ENCODE measurements at places on chromosomes 5 and 9. TPM values are rescaled to one million over a fixed set of nuclear protein-coding genes. Genes with fewer than 3 reads are reported as not detected.

DNA sequence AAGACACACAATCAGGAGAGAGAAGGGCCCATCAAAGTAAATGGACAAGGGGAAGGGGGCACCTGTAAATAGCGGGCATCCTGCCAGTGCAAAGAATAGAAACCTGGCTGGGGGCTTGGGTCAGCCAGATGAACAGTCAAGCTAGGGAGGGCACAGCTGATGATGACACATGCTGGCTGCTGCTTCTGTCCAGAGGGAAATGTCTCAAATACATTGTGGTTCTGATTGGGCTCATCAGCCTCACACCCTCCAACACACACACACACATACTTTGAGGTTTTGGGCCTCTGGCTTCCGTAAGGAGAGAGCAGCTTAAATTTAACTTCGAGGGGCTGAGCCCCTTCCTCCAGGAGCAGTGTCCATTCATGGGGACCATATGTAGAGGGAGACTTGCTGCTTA, 27.6 kb upstream of the SPATA31E1 start:
- no peak for DNase-seq

DNA sequence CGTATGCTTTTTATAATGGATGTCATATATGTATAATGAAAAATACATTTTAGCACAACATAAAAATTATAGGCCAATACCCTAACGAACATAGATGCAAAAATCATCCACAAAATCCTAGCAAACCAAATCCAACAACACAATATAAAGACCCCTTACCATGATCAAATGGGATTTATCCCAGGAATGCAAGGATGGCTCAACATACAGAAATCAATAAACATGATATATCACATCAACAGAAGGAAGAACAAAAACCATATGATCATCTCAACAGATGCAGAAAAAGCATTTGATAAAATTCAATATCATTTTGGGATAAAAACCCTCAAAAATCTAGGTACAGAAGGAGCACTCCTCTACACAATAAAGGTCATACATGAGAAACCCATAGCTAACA, 27.7 kb downstream of the VAV2 start:
- no peak for DNase-seq

GRCh38 chr5:58258984-58259684, 200.8 kb downstream of the PLK2 start:
- DNase-seq, result no peak

GRCh38 chr9:20940447-20941173, 90.8 kb downstream of the HACD4 start:
- no peak for DNase-seq

- DNase-seq, result no peak
Measured at GRCh38 chr5:36944607-36945225, 68.1 kb downstream of the NIPBL start.

DNA sequence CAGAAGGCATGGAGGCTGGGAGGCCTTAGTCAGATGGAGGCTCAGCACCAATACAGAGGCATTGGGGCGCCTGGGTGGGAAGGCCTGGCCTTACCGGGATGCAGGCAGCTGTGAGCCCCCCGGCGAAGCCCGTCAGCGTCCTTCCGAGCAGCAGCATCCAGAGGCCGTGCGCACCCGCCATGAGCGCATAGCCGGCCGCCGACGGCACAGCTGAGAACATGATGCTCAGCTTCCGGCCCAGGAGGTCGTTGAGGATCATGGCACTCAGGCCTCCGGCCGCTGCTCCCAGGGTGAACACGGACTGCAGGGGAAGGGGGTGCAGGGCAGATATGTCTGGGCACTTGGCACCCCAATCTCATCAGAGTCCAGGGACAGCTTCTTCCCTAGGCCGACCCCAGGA, 2.0 kb downstream of the SLC2A6 start:
- DNase-seq, result no peak

- peak; percentile 87 for DNase-seq
Measured at GRCh38 chr9:131418143-131419025, 24.5 kb downstream of the PRRC2B start.

DNA sequence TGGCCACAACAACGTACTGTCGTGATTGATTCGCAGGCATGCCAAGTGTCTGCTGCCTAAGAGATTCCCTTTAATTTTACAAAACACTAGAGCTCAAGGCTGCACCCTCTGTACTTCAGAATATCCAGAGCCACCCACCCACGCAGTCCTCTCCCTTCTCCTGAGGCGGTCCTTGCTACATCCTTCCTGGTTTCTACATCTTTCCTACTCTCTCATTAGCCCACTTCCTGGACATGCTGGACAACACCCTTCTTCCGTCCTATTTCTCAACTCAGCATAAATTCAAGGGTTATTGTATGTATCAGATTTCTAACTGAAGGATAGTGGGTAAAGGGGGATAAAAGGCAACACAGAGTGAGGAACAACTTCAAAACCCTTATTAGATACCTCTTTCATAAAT, 148.4 kb upstream of the MAP3K1 start:
- DNase-seq, result no peak

DNA sequence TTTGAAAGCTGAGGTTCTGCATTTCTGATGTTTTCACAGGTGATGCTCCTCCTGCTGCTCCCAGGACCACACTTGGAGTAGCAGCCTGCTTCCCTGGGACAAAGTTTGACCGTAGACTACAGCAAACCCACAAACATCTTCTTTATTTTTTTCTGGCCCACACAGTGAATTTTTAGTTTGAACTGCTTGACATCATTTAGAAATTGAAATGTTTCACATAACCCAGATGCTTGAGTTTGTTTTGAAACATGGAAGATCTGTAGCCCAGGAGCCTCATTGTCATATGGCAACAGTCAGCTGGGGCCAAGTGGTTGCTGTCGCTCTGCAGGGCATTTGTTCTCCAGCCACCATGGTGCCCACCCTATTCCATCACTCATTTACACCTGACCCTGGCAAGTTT, 8.4 kb downstream of the SH3TC2 start:
- no peak for DNase-seq

GRCh38 chr5:45089870-45090269, 281.1 kb downstream of the MRPS30 start:
- DNase-seq, result no peak

The SLC28A3 gene
- 4.3 TPM for total RNA-seq

The TNC gene
- 4.2 TPM for total RNA-seq

The C9 gene
- not detected for total RNA-seq

The C9orf153 gene
- 1.3 TPM for total RNA-seq

The PTGES gene
- total RNA-seq, result 0.66 TPM

The WWC1 gene
- total RNA-seq, result 40.0 TPM

The LCN10 gene
- 4.6 TPM for total RNA-seq

The ZNF879 gene
- total RNA-seq, result 1.6 TPM

The PCDHB2 gene
- 2.0 TPM for total RNA-seq
